EL (cell line): ENCODE measurements at places on chromosomes 11 and 22.

GRCh38 chr11:64352995-64353714, 5.8 kb upstream of the RPS6KA4 start:
- no peak for DNase-seq

- no peak for DNase-seq
These were observed 624 bp upstream of the B4GALNT4 start for GRCh38 chr11:368414-369335.

- DNase-seq, result no peak
These were observed 57.5 kb upstream of the CD82 start for GRCh38 chr11:44507896-44508445.

- no peak for DNase-seq
These were observed 31.9 kb downstream of the RRAS2 start for GRCh38 chr11:14327116-14327515.

GRCh38 chr11:128900468-128900867, 9.3 kb downstream of the KCNJ5 start:
- DNase-seq, result no peak

- no peak for DNase-seq
These were observed 58.7 kb upstream of the FAM181B start for GRCh38 chr11:82792319-82792718.

- no peak for DNase-seq
These were observed 10.7 kb downstream of the TMEM132A start for GRCh38 chr11:60934790-60935605.

DNA sequence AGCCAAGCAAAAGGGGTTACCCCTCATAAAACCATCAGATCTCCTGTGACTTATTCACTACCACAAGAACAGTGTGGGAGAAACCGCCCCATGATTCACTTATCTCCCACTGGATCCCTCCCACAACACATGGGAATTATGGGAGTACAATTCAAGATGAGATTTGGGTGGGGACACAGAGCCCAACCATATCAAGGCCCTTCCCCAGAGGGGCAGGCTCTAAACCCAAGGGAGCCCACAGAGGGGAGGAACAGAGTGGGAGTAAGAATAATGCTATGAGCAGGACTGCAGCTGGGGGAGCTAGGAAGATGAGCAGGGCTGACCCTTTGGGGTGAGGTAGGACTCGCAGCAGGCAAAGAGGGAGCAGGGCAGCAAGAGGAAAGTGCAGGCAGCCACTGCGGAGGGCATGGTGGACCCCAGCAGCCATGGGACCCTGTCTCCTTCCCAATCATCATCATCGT, 59.3 kb downstream of the CD82 start:
- DNase-seq, result no peak

- DNase-seq, result no peak
These were observed 53.0 kb downstream of the DDI1 start for GRCh38 chr11:104089481-104089880.

GRCh38 chr11:78666675-78667160, 92.1 kb upstream of the NARS2 start:
- peak; percentile 21 for DNase-seq

DNA sequence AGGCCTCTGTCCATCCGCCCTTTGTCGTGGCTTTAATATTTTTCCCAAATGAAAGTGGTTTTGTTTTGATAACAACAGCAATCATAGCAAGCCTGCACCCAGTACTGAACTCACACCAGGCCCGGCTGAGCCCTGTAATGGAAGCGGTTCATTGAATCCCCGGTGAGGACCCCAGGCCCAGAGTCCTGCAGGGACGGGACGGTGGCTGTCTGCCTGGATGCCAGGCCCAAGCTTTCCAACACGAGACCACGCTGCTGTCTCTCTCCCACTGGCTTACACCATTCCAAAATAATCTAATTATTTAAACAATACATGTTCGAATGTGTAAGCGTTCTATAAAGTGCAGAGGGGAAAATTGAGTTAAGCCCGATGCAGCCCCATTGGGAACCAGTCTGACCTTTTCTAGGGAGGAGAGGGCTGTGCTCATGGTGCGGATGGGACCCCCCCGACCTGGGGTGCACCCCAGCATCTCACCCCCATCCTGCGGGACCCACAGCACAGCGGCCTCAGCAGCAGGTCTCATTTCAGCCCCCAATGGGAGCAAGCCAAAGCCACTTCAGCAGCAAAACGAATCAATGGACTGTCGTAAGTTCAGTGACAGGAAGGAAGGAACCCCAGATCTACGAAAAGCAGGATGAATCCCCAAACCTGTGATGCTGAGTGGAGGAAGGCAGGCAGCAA, 1046.9 kb downstream of the BRD1 start:
- no peak for DNase-seq

DNA sequence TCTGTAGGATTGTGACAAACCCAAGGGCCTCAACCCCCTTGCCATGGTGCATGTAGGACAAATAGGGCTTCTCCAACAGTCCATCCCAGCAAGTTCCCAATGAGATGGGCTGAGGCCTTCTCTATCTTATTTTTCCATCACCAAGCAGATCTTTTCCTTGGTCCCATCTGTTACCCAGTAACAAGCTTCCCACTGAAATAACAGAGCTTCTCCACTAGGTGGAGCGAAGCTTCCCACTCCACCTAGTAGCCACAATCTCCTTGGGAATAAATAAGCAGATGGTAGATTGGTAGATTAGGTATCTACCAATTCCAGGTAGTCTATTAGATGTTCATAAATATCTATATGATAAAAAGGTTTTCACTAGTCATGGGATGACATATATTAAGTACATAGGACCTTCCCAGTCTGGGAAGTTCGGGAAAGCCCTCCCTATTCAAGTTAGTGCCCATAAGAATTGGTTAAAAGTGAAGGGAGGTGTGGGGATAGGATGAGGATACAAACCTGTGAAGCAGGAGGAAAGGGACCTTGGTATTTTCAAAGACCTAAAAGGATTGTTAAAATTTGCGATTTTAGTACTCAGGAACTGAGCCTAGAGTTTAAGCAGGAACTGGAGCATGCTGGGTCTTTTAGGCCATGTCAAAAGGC, 5.9 kb upstream of the OR52L1 start:
- DNase-seq, result peak; percentile 20

DNA sequence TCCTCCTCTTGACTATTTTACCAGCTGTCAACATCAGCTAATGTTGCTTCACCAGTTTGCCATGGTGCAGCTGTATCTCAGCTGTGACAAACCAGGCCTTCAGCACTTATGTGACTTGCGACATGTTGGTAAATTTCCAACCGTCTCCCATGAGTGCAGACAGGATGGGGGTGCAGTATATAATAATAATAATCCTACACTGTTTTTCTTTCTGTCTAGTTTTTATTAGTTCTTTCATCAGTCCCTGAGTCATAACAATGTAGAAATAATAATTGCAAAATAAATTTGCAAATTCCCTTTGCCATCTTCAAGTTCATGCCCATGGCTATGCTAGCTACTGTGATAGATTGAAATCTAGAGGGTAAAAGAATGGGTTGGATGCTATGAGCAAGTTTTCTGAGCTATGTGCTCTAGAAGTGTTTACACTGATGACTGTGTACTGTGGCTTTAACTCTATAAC, 4.9 kb downstream of the MMP13 start:
- DNase-seq, result peak; percentile 32
